ENCODE measurements at places on chromosomes 7 and 10. TPM values are rescaled to one million over a fixed set of nuclear protein-coding genes. Genes with fewer than 3 reads are reported as not detected.

- H3K27me3 ChIP-seq, result no peaks in the 10 kb centered on the region
- no peak for DNase-seq
- H3K4me3 ChIP-seq, result no peak overlapping the region
- no peaks in the 10 kb centered on the region for H3K4me1 ChIP-seq
- H3K36me3 ChIP-seq, result no peaks in the 10 kb centered on the region
These were observed 182.8 kb upstream of the CHRM2 start for GRCh38 chr7:136685501-136686173.

Gene COL26A1
- not detected for total RNA-seq

DNA sequence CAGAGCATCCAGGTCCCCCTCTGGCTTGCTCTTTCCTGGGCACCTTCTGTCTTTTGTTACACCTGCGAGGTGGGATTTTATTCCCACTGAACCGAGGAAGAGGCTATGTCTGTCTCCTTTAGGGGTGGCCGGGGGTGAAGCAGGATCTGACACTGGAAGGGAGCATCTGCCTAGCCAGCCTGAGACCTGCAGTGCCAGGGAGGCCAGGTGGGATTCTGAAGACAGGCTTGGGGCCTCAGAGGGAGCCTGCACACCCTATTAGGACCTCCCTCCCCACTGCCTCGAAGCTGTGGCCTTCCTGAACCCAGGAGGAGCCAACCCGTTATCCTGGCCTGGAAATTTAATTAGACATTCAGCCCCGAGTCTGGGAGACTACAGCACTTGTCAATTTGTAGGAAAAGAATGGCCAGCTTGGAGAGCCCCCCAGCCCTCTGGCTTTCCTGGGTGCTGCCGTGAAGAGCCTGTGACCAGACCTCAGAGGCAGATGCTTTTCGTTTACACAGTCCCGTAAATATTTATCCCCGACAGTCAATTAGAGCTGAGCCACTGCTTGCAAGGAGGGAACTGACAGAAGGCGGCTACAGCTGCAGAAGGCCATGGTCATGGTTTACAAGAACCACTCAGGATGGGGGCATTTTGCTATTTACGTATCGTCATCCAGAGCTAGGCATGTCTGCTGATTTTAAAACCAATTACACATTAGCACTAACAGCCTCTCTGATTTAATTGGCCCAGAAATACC is 19.7 kb downstream of the CHAT start:
- H3K4me3 ChIP-seq, result no peak overlapping the region
- DNase-seq, result no peak
- no peaks in the 10 kb centered on the region for H3K36me3 ChIP-seq
- no peaks in the 10 kb centered on the region for H3K27me3 ChIP-seq

DNA sequence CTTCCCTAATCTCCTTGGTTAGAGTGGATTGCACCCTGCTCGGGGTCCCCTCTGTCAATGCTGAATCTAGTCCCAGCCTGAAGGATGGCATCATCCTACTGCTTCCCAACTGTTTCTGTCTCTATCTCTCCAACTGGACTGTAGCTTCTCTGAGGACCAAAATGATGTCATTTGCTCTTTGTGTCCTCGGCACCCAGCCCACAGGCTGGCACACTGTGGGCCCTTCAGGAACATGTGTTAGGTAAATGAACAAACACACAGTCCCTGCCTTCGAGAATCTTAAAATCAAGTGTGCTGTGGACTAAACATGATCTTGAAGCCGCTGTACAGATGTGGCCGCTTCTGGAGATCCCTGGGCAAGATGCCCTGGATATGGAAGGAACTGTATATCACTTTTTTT is 5.0 kb upstream of the CDH23 start:
- no peak overlapping the region for H3K4me3 ChIP-seq
- no peak overlapping the region for H3K27ac ChIP-seq
- DNase-seq, result no peak
- H3K27me3 ChIP-seq, result peaks cover 29% of the 10 kb centered on the region
- H3K4me1 ChIP-seq, result no peaks in the 10 kb centered on the region

- no peak overlapping the region for H3K27ac ChIP-seq
- H3K27me3 ChIP-seq, result no peaks in the 10 kb centered on the region
- no peaks in the 10 kb centered on the region for H3K36me3 ChIP-seq
- DNase-seq, result no peak
- peaks cover 14% of the 10 kb centered on the region for H3K4me1 ChIP-seq
These were observed 32.3 kb upstream of the ADD3 start for GRCh38 chr10:109975244-109976190.

Gene PKD2L1
- total RNA-seq, result not detected

GRCh38 chr10:73635781-73636180 is 5.5 kb downstream of the MYOZ1 start:
- no peak overlapping the region for H3K4me3 ChIP-seq
- H3K27me3 ChIP-seq, result no peaks in the 10 kb centered on the region
- no peaks in the 10 kb centered on the region for H3K4me1 ChIP-seq

Gene ACTL6B
- total RNA-seq, result not detected
